NB4 (cell line): ENCODE measurements at places on chromosomes 5 and 9.

- no peak for DNase-seq
Observed at GRCh38 chr9:14246951-14247350, 67.0 kb downstream of the NFIB start.

DNA sequence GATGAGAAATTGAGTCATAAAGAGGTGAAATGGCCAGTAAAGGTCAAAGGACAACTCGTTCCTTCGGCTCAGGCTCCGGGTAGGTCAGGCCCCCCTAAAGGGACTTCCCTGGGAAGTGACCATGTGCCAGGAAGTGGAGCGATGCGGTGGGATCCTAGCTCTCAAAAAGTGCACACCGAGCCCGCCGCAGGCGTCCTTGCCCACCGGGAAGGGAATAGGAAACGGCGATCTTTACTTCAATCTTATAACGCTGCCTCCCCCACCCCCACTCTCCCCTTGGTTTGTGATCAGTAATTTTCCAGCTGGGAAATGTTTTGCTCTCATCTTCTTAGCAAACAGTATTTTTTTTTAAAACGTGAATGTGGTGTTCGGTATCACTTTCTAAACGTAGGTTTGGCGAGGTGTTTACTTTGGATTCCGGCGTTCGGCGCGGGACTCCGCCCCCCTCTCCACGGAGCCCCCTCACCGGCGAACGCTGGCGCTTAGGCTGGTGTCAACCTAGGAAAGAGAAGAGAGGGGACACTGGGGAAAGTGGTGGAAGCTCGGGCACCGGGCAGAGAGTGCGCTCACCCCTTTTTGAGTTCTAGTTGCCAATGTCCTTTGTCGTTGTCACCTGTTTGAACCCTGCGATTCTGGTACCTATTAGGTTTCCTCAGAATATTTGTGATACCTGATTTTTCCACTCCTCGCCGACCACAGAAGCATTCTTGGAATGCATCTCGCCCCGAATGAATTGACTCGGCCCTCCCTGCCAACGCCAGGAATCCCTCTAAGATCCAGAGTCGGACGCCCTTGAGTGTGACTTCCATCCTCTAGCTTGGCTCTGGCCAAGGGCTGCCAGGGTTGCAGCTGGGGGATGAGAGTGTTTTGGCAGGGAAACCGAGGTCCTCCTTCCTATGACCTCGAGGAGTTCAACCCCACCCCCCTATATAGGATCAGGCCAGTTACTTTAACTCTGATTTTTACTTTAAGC is 1.8 kb upstream of the KLF4 start:
- no peak for DNase-seq

DNA sequence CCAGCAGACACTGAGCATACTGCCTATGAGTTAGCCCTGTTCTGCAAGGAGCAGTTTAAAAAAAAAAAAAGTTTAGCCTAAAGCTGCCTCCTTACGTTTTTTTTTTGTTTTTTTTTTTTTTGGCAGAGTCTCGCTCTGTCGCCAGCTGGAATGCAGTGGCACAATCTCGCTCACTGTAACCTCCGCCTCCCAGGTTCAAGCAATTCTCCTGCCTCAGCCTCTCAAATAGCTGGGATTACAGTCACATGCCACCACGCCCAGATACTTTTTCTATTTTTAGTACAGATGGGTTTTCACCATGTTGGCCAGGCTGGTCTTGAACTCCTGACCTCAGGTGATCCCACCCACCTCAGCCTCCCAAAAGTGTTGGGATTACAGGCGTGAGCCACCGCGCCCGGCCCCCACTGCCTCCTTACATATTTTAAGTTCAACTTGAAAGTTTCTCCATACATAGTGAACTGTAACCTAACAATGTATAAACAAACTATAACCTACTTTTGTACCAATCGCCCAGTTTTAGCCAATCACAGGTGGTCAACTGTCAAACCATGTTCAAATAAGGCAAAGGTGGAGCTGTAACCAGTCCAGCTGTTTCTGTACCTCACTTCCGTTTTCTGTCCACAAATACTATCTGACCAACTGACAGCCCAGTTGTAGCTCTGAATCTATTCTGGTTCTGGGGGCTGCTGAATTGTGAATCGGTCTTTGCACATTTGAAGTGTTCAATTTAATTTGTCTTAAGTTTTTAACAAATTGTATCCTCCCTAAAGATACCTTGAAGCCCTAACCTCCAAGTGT is 17.1 kb downstream of the GKAP1 start:
- DNase-seq = no peak

DNA sequence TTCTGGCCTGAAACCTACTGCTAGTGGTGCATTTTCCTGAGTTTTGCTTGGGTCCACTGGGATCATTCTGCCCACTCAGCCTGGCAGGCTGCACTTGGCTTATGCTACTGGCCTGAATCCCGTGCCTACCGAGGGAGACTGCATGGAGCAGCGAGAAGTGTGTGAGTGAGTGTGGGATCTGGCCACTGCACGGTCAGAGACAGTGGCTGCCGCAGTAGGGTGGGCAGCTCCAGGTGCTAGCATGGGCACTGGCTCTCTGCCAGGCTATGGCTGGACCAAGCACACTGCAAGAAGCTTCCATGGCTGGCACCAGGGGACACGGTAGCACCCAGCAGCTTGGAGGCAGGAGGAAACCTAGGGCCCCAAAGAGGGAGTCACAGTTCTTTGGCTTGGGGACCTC is 1058.7 kb upstream of the ACO1 start:
- DNase-seq = no peak

GRCh38 chr5:1523793-1524480 is at the start of gene LPCAT1:
TSS of gene LPCAT1 (minus strand) at chr5:1523960. CDS start at chr5:1523844, 116 bp downstream.
- peak; percentile 88 for DNase-seq

- DNase-seq = no peak
Observed at GRCh38 chr5:42015254-42015653, 90.2 kb downstream of the FBXO4 start.

DNA sequence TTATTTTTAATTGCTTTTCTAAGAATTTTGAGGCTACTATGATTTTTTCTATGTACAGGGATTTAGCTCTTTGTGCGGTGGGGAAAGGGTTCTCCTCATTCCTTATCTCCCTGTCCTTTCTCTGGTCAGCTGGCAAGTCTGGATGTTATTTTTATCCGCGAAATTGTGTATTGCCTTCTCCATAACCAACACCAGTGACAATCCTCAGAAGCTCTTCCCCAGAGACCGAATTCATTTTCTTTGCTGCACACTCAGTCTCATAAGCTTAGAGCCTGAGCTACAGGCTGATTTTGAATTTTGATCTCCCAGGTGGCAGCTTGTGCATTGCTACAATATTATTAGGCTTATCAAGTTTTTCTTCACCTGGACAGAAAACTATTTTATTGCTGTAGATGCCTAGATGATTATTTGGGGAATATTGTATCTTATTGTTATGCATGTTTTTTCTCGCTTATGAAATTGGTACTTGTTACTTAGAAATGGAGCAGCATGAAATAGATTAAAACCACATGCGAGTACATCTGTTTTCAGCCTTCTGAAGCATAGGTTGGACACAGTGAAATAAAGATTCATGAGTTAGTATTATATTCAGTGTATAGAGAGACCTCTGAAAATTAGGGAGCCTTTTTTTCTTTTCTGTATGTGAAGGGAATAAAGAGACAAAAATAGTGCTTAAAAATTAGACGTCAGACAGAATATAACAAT is 27.3 kb downstream of the CPEB4 start:
- DNase-seq = no peak

GRCh38 chr9:128101690-128102089 is 25.8 kb downstream of the PTGES2 start:
- no peak for DNase-seq

- DNase-seq = no peak
Observed at GRCh38 chr5:42858687-42859086, 47.0 kb upstream of the SELENOP start.

- DNase-seq = no peak
Observed at GRCh38 chr5:55003432-55004065, 18.2 kb upstream of the ESM1 start.

- no peak for DNase-seq
Observed at GRCh38 chr9:73125651-73126050, 26.0 kb upstream of the ANXA1 start.

GRCh38 chr5:116360008-116360853 is 214.4 kb downstream of the SEMA6A start:
- DNase-seq = no peak

- DNase-seq = peak; percentile 61
Observed at GRCh38 chr5:145697251-145697990, 137.7 kb downstream of the PRELID2 start.

- DNase-seq = no peak
Observed at GRCh38 chr5:24492229-24492628, 152.5 kb downstream of the CDH10 start.

- no peak for DNase-seq
Observed at GRCh38 chr5:37882636-37883035, 42.8 kb upstream of the GDNF start.

DNA sequence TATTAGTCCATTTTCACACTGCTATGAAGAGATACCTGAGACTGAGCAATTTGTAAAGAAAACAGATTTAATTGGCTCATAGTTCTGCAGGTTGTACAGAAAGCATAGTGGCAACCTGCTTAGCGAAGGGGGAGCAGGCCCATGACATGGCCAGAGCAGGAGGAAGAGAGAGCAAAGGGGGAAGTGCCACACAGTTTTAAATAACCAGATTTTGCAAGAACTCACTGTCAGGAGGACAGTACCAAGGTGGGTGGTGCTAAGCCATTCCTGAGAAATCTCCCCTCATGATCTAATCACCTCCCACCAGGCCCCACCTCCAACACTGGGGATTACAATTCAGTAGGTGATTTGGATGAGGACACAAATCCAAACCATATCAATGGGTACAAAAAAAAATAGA is 16.8 kb upstream of the PCSK5 start:
- DNase-seq = no peak

- no peak for DNase-seq
Observed at GRCh38 chr5:138018849-138019248, 14.0 kb downstream of the FAM13B start.

GRCh38 chr9:37471942-37472684 is 6.9 kb upstream of the ZBTB5 start:
- DNase-seq = no peak

DNA sequence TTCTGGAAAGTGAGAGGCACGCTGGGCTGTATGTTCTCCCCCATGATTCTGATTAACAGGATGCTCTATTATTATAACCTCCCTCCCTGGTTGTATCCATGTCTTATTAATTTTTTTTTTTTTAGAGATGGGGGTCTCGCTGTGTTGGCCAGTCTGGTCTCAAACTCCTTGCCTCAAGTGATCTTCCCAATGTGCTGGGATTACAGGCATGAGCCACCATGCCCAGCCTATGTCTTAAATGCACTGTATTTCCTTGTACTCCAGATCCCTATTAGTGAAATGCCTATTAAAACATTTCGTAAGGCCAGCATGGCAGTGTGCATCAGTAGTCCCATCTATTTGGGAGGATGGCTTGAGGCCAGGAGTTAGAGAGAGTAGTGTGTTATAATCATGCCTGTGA is 7.0 kb downstream of the TIGD6 start:
- DNase-seq = no peak

GRCh38 chr5:173236531-173237142 is 1.6 kb upstream of the NKX2-5 start:
- DNase-seq = no peak

DNA sequence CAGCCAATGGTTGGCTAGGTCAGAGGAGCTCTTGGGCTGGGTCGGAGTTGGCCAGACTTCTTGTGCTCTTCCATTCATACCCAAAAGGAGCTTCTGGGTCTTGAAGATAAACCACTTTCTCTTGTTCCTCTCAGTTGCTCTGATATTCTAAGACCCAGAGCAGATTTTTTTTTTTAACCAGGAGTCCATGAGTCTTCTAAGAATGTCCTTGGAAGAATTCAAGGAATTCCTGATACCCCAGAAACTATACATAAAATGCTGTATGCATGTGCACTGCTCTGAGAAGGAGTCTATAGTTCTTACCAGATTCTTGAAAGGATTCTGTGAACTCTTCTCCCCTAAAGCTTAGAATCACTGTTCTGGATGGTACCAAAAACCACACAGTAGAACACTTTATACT is 9.9 kb upstream of the PALM2AKAP2 start:
- DNase-seq = no peak

GRCh38 chr9:98154678-98155077 is 35.7 kb upstream of the TRIM14 start:
- DNase-seq = no peak

DNA sequence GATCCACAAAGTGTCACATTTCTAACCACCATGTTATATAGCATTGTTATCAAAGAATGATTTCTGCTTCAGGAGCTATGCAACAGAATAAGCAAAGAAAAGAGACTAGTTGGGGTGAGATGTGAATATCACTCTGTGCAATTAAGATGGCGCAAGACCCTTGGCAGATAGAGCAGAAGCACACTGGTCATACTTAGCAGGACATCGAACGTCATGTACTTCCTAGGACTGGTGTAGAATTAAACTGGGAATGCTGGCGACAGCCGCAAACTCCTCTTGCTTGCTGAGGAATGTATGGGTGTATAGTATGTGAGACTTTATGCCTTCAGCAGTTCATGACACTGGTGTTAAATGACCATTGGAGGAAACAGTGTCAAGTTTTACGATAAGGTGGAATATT is 207.0 kb downstream of the LRRC70 start:
- DNase-seq = no peak

- DNase-seq = no peak
Observed at GRCh38 chr9:133725886-133726285, 12.3 kb downstream of the SARDH start.

GRCh38 chr5:83340511-83340918 is 131.0 kb upstream of the VCAN start:
- peak; percentile 22 for DNase-seq

DNA sequence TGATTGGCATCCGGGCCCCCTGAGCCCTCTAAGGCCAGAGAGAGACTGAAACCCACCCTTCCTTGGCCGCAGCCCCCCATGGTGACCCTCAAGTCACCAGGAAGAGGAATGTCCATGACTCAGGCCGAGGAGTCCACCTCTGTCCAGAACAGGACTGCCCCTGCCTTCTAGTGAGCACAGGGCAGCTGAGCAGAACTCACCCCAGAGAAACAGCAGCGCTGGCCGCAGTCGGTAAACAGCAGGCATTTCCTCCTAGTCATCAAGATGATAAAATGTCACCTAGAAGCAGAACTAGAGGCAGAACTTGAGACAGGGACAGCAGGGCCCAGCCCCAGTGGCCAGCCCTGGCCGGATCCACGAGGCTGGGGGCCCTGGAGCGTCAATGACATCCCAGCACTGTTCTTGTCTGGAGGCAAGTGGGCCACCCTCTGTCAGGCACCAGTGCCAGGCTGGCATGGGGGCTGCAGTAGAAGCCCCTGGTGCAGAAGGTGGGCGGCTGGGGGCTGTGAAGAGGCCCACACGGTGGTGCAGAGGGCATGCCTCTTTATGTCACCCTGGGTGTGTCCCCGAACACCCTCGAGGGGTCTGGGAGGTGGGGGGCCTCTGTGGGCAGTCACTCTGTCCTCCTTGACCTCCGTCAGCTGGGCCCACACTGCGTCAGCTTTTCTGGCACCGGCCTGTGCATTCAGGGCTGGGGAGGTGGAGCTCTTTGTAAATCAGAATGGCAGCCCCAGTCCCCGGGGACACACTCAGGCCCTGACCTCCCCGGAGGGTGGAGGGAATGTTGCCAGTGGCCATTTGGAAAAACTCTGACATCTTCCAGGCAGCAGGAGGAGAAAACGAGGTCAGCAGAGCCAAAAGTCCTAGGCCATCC is 83.0 kb downstream of the NTNG2 start:
- no peak for DNase-seq

GRCh38 chr5:74538206-74538661 is 102.3 kb downstream of the ENC1 start:
- peak; percentile 76 for DNase-seq
